ENCODE measurements at places on chromosomes 7 and 10. TPM values are rescaled to one million over a fixed set of nuclear protein-coding genes. Genes with fewer than 3 reads are reported as not detected.

Gene TMEM196
- total RNA-seq = not detected

Gene NKX2-3
- not detected for total RNA-seq

Gene ACSM6
- not detected for total RNA-seq

Gene LMTK2
- total RNA-seq = 36.5 TPM

Gene PNLIPRP2
- total RNA-seq = not detected

Gene FLNC
- total RNA-seq = 10.2 TPM

Gene EBF3
- total RNA-seq = 6.8 TPM

Gene ADRA2A
- 5.4 TPM for total RNA-seq

- no peak for DNase-seq
Observed at GRCh38 chr10:112959207-112959838, 9.3 kb downstream of the TCF7L2 start.

GRCh38 chr7:155959894-155960293, 147.6 kb upstream of the SHH start:
- no peak for DNase-seq

GRCh38 chr7:18320971-18321567, 174.5 kb upstream of the HDAC9 start:
- DNase-seq = no peak

- DNase-seq = no peak
Observed at GRCh38 chr10:82505009-82505408, 630.0 kb downstream of the NRG3 start.

GRCh38 chr7:16571941-16572340, 45.3 kb downstream of the LRRC72 start:
- no peak for DNase-seq

DNA sequence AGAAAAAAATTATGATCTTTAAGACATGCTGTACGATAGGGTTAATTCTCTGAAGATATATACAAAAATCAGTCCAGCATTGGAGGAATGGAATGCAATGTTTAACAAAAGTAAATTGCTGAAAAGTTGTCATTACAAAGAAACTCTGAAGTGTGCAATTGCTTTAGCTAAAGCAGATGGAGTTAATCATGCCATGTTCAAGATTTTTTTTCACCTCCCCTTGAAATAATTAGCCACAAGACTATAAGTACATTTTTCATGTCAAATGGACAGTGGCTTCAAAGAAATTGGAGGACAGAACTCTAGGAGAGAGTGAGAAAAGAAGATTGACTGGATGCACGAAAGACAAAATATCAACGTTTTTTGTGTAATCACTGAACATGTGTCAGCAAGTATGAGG, 63.1 kb upstream of the MEOX2 start:
- no peak for DNase-seq

DNA sequence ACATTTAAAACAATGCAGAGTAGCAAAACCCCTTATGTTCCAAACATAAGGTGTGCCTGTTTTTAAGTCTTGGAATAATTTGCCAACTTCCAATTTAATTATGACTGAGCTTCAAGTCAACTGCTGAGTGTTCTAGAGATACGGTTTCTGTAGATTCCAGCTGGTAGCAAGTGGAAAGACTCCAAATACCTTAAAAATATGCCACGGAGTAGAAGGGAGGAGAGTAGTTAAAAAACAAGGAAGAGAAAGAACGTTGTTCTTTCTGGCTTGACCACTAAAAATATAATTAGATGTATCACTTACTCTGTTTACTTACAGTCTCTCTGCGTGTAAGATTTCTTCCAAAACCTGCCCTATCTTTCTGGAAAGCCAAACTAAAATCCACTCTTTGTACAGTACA, 24.5 kb upstream of the ABLIM1 start:
- DNase-seq = no peak

DNA sequence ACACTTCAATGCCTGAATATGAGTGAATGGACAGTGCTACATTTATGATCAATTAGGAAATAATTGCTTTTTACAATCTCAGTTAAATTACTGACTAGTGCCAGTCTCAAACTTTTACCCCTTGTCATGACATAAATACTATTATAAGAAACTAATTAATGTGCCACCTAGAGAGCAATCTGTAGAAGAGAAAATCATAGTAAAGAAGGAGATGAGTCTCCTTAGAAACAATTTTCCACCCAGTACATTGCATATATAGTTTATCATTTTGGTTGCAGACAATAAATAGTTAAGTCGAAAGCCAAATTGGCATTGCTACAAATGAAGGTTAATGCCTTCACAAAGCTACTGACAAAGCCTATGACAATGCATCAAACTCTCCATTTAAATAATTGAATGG, 68.6 kb downstream of the SLC13A1 start:
- DNase-seq = no peak

DNA sequence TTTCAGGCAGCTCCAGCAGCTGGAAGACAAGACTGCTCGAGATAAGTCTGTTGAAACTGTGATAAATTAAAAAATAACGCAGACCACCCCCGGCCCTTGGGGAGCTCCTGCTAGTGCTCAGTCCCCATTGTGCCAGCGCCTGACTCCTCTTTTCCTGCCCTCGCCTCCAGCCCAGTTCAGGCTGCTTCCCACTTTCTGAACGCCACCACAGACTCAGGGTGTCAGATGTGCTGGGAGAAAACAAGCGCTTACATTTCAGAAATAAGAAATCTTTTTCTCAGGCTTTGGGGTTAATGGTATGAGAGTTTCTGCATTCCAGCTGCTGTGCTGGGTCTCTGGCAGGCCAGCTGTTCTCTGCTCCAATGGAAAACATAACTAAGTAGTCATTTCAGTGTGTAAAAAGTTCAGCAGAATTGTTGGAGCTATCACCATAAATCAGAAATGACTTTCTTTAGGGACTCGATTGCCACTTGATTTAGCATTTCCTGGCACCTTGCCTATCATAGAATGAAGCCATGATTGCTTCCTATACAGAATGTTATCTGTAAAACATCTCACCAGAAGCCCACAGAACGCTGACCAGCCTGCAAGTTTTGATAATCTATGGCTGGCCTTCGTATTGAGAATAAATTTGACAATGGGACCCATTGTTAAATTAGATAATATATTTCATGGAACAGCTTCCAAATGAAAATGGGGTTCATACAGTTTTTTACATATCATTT, 257.0 kb upstream of the ZNF32 start:
- no peak for DNase-seq

DNA sequence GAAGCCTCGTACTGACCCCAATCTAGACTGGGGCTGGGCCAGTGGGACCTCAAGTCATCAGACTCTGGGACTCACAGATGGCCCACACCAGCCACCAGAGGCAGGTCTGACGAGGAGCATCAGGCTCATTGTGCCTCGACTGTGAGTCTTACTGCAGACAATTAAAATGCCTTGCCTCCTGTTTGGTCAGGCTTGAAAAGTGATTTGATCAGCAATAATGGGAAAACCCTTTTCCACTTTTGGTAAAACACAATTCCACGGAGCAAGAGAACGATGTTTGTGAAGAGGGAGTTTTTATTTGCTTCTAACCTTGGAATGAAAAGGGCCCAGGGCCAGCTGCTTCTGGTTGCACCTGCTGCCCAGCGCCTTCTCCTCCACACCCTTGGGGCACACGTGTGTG, 43.9 kb downstream of the C10orf143 start:
- DNase-seq = no peak

DNA sequence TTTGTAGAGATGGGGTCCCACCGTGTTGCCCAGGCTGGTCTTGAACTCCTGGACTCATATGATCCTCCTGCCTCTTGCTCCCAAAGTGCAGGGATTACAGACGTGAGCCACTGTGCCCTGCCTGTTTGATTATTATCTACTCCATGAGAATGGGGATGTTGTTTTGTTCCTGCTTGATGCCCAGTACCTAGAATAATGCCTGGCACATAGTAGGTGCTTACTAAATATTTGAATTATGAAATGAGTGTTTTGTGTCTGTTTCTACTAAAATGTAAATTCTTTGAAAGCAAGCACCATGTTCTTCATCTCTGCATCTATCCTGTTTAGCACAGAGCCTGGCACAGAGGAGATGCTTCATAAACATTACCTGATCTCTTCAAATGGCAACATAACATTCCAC, 40.9 kb downstream of the ZNF783 start:
- no peak for DNase-seq

- no peak for DNase-seq
Observed at GRCh38 chr7:77501192-77501515, 35.9 kb upstream of the PTPN12 start.

DNA sequence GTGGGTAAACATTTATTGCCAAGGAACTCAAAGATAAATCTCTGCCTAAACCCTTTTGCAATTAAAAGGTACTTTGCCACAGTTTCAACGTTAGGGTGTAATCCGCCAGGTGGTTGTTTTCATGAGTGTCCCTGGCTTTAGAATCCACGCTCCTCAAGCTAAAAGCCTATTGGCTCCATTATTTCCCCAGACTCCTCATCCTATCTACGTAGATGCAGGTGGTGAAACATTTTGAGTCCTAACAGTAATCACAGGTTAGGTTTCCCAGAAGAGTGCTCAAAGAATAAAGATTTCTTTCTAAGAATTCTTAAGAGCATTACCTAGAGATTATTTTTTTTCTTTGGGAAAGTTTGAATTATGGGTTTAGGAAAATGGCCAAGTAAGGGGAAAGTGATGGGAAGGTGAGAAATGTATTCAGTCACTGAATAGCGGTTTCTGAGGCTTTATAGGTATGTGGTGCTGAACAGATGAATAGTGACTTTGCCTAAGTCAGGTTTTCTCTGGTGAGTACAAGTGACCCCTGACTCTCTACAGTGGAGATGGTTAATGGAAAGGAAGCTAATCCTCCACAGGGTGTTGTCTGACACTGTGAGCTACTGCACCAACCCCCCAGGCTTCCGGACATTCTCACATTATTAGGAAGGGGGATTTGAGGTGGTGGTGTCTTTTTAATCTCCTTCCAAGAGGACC, 60.2 kb downstream of the NRP1 start:
- no peak for DNase-seq

DNA sequence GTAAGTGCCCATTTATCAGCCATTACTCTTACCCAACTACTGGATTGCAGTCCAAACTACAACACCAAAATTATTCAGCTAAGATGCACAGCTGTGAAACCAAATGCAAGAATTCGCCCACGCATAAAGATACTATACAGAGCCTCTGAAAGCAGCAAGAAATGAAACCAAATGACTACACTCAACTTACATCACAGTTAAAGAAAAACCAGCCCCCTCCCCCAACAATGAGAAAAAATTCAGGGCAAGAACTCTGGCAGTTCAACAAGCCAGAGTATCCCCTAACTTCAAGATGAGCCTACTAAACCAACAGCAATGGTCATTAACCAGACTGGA, 209.1 kb upstream of the VWC2 start:
- no peak for DNase-seq

- peak; percentile 69 for DNase-seq
Observed at GRCh38 chr7:151249034-151249731, 689 bp upstream of the SMARCD3 start.

- no peak for DNase-seq
Observed at GRCh38 chr10:110368002-110368401, 63.3 kb upstream of the SMNDC1 start.

DNA sequence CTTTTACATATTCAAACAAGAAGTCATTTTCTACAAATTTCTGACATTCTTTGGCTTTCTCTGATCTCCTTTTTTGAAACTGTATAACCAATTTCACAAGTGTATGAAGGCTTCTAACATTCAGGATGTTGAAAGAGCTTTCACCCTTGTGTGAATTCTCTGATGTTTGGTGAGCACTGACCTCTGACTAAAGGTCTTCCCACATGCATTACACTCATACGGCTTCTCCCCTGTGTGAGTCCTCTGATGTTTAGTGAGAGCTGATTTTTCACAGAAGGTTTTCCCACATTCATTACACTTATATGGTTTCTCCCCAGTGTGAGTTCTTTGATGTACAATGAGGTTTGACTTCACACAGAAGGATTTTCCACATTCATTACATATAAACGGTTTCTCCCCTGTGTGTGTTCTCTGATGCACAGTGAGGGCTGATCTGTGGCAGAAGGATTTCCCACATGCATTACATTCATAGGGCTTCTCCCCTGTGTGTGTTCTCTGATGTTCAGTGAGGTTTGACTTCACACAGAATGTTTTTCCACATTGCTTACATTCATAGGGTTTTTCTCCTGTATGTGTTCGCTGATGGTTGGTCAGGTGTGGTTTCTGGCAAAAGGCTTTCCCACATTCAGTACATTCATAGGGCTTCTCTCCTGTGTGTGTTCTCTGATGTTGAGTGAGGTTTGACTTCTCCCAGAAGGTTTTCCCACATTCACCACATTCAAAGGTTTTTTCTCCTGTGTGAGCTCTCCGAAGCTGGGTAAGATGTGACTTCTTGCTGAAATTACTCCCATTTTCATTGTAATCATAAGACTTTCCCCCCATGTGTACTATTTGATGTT, 25.7 kb downstream of the ZNF248 start:
- DNase-seq = no peak

DNA sequence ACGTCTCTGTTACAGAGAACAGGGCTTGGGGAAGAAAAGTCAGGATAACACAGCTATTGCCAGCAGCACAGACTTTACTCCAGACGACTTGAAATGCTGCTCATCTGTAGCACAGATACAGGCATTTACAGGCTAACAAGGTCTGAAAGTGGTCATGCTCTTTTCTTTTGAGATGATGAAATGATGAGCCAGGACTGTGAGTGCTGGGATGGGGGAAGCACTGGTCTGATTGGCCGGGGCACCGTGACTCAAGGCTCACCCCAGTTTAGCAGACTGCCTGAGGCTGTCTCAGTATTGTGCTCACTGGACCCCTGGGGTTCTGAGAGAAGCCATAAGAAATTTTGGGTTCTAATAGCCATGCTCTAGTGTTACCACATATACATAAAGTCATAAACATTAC, 12.4 kb downstream of the SMKR1 start:
- DNase-seq = no peak

- DNase-seq = no peak
Observed at GRCh38 chr7:75866114-75866488, 12.7 kb upstream of the RHBDD2 start.

GRCh38 chr10:79158402-79159097, 89.8 kb downstream of the ZMIZ1 start:
- DNase-seq = no peak

- DNase-seq = no peak
Observed at GRCh38 chr7:25722856-25723255, 429.1 kb upstream of the NFE2L3 start.

- DNase-seq = no peak
Observed at GRCh38 chr10:20094226-20094976, 278.2 kb downstream of the PLXDC2 start.

DNA sequence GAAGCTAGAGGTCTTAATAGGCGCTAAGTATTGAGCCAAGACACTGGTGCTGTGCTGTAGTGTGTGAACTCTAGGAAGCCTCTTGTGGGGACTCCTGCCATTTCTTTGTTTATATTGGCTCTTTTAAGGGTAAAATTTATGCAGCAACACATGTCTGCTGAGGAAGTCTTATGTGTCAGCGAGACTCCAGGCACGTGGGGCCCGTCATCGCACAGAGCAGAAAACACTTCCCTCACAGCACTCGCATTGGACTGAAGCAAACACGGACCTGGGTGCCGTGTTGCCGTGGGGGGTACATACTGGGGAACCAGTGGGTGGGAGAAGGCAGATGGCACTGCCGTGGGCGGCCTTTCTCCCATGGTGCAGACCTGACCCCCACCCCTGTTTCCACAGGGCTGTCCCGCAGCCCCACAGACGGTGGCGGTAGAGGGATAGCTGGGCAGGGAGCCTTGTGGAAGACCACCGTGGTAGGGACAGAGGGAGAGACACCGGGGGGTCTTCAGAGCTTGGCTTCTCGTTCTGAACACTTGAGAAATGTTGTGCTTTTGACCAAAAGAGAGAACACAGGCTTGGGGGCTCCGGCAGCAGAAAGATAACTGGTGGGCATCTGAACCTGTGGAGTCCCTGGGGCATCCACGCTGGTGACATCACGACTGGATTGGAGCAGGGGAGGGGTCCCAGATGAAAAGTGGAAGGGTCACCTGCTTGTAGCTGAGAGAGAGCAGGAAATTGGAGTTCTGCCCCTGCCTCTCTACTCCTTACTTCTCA, 284.7 kb upstream of the SHH start:
- DNase-seq = no peak

All from thyroid gland (tissue), 4 donors.